Psoas muscle (tissue), 8 donors: ENCODE measurements at places on chromosomes 3 and 15. TPM values are rescaled to one million over a fixed set of nuclear protein-coding genes. Genes with fewer than 3 reads are reported as not detected.
A peak's percentile ranks its signal among the peaks of the same experiment; 100 is the strongest.

DNA sequence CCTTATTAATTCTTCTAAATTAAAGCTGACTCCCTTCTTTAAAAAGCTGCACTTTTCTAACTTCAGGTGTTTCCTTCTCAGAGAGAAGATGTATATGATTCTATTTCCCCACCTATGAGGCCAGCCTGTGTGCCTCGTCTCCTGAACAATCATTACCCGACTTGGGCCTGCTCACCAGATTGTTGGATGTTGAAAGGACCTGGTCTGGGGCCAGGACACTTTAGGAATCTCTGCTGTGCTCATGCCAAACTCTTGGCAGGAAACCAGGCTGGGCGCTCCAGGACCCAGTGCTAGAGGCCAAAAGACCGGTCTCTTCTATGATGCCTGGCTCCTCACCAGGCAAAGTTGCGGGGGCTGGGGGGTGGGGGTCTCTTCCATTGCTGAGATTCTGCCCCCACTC, 16.9 kb upstream of the LRRC31 start:
- peak; percentile 56 for DNase-seq

GRCh38 chr3:88385090-88385489, 235.3 kb downstream of the C3orf38 start:
- DNase-seq = no peak

- no peak for DNase-seq
Measured at GRCh38 chr3:120416868-120417267, 33.9 kb downstream of the FSTL1 start.

DNA sequence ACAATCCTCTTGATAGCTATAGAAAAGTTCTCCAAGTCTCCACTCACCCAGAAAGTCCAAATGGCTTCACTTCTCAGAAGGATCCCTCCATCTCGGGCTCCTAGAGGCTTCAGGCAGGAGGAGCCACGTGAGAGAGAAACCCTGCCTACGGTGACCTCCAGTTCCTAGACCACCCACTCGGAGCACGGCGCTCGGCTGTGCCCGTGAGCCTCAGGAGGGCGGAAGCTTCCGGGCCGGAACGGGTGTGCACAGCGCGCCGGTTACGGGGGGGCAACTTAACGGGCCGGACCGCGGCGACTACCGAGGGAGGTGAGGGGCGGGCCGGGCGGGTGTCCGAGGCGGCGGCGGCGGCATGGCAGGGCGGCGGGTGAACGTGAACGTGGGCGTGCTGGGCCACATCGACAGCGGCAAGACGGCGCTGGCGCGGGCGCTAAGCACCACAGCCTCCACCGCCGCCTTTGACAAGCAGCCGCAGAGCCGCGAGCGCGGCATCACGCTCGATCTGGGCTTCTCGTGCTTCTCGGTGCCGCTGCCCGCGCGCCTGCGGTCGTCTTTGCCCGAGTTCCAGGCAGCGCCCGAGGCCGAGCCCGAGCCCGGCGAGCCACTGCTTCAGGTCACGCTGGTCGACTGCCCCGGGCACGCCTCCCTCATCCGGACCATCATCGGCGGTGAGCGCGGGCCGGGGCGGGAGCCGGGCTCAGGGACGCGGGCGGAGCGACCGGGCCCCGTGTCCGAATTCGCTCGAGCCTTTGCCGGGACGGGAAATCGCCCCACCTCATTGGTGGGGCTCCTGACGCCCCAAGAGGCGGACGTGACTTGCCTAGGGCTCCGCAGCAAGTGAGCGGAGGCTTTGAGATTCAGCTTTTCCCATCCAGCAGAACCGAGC, at the start of gene EEFSEC:
Gene EEFSEC, plus strand, starts transcription at position 326 of the 886 bp plus-strand sequence. Its CDS starts 27 bp downstream, at position 353.
- DNase-seq = peak; percentile 85

FRMD5 gene
- total RNA-seq = not detected

LTK gene
- 1.1 TPM for total RNA-seq

DNA sequence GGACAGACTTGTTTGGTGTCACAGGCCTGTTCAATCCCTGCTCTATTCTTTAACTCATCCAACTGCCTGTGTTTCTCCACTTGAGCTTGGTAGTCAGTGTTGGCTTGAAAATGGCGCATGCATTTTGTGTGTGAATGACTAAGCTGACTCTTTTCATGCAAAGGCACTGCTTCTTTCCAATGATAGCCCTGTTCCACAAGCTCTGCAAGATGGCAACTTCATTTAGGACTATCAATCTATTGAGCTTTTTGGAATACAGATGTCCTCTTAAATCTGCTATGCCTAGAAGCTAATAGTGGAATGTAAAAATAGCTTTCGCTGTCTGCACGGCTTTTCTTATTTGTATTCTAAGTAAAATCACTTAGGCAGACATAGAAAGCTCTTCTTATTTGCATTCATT, 33.6 kb upstream of the SYNPR start:
- no peak for DNase-seq
